ENCODE measurements at places on chromosomes 2 and 18. TPM values are rescaled to one million over a fixed set of nuclear protein-coding genes. Genes with fewer than 3 reads are reported as not detected.

Gene SERPINB4
- total RNA-seq: not detected

DNA sequence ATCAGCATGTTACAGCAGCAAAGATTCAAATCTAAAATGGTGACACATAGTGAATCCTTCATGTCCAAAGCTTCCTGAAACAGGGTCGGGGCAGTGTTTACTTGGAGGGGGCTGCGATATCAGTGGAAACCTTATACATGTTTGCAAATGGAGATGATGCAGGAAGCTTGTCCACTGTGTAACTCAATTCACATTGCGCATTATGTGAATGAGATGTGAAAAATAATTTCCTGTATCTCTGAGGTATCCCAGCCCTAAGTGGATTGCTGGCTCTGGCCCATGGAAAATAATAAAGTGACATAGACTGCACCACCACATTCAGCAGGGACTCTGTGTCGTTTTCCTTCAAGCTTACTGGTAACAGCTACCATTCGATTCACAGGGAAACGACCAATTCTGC lies 505.5 kb downstream of the GALR1 start:
- no peaks in the 10 kb centered on the region for H3K4me1 ChIP-seq
- H3K4me3 ChIP-seq: no peak overlapping the region
- H3K27me3 ChIP-seq: peaks cover 26% of the 10 kb centered on the region
- DNase-seq: no peak

DNA sequence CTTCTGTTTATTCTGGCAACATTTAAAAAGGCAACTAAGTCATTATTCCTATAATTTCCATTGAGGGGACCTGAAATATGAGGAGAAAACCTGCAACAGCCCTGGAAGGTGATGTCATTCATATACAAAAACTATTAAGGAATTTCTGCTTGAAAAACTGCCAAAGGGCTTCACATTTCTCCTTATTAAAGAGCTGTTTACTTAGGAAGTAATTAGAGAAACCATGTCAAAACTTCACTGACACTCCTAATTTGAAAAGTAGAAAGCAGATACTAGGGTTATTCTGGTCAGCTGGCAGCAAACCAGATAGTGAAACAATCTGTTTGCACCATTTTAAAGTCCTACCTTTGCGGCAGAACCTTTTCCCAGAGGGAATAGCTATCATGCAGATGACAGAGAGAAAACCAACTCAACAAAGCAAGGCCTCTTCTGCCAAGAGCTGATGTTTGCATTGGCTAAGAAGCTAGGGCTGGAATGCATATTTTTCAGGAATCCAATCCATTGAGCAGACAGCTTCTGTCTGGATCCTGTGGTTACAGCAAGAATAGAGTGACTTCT lies 592.2 kb upstream of the SYT4 start:
- no peaks in the 10 kb centered on the region for H3K36me3 ChIP-seq
- no peak overlapping the region for H3K27ac ChIP-seq
- no peak overlapping the region for H3K4me3 ChIP-seq
- H3K4me1 ChIP-seq: no peaks in the 10 kb centered on the region

GRCh38 chr2:212726403-212726802 lies 187.8 kb upstream of the ERBB4 start:
- DNase-seq: no peak
- H3K27me3 ChIP-seq: no peaks in the 10 kb centered on the region
- peaks cover 18% of the 10 kb centered on the region for H3K36me3 ChIP-seq

DNA sequence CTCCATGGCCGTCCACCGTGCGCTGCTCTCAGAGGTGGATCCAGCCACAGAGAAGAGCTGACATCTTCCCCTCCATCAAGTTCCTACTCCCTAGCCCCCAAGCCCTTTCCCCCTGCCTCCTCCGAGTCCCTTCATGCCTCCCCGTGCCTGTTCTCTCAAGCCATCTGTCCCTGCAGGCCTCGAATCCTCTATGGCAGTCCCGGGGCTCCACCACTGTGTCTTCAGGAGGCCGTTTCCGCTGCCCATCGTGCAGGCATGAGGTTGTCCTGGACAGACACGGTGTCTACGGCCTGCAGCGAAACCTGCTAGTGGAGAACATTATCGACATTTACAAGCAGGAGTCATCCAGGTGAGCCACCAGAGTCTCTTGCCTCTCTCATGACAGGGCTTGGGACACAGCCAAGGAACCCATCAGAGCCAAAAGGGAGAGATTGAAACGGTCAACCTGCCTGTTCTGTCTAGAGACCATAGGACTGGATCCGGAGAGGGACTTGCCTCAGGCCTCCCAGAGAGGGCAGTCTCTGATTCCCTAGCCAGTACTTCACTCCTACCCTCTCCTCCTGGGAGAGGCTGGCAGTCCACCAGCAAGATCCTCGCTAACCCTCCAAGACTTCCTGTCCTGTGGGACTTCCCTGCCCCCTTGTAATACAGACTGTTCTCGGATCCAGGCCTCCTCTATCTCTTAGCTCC lies 9.7 kb downstream of the UCN start:
- H3K4me3 ChIP-seq: no peak overlapping the region
- no peaks in the 10 kb centered on the region for H3K4me1 ChIP-seq
- DNase-seq: no peak
- no peaks in the 10 kb centered on the region for H3K36me3 ChIP-seq
- H3K27ac ChIP-seq: no peak overlapping the region

- peak; percentile 98 for DNase-seq
- peaks cover 57% of the 10 kb centered on the region for H3K4me1 ChIP-seq
- peak overlapping the region; percentile 76 for H3K4me3 ChIP-seq
- peak overlapping the region; percentile 99 for H3K27ac ChIP-seq
- H3K36me3 ChIP-seq: peaks cover 53% of the 10 kb centered on the region
These were observed 154.3 kb downstream of the EIPR1 start for GRCh38 chr2:3223080-3223923.

GRCh38 chr18:45212181-45213039 lies 402.9 kb upstream of the SLC14A2 start:
- no peak overlapping the region for H3K4me3 ChIP-seq
- peaks cover 5% of the 10 kb centered on the region for H3K27me3 ChIP-seq
- H3K36me3 ChIP-seq: no peaks in the 10 kb centered on the region
- peaks cover 5% of the 10 kb centered on the region for H3K4me1 ChIP-seq
- peak; percentile 76 for DNase-seq

DNA sequence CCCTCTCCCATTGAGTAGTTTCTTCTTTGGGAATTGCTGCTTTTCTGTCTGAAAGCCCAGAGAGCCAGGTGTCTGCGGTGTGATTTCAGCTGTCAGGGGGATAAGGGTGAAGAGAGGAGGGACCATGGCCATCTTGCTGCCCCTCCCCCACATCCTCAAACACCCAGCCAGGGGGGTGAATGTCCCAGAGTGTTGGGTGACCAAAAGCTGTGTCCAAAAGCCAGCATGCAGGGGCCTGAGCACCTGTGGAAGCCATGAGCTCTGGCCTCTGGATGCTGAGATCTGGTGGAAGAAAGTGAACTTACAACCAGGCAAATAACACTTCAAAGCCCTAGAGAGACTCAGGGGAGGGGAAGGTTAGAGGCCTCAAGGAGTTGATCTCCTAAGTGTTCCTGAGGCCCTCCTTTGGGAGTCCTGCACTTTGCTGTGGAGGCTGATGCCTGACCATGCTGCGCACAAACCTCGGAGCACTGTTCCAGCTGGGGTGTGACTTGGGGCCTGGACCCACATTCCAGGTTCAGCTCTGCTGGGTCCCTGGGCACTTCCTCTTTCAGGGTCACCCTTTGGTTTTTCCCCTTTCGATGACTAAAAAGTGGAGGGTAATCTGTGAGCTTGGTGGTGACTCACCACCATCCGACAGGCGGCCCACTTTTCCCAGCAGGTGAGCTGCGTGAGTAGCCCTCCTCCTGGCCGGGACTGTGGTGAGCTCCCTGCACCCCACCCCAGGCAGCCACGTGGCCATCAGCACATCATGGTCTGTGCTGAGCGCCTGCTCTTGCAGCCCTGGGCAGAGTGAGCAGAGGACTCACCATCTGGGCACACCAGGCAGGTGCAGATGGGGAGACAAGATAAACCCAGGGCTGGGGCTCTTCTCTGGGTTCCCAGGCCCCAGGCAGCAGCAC lies 66.8 kb upstream of the FOSL2 start:
- no peak overlapping the region for H3K27ac ChIP-seq
- peaks cover 10% of the 10 kb centered on the region for H3K36me3 ChIP-seq
- DNase-seq: no peak
- no peaks in the 10 kb centered on the region for H3K27me3 ChIP-seq
- no peak overlapping the region for H3K4me3 ChIP-seq
